Mesothelial cell of epicardium (in vitro differentiated cells): ENCODE measurements at places on chromosomes 1 and 21. TPM values are rescaled to one million over a fixed set of nuclear protein-coding genes. Genes with fewer than 3 reads are reported as not detected.

DNA sequence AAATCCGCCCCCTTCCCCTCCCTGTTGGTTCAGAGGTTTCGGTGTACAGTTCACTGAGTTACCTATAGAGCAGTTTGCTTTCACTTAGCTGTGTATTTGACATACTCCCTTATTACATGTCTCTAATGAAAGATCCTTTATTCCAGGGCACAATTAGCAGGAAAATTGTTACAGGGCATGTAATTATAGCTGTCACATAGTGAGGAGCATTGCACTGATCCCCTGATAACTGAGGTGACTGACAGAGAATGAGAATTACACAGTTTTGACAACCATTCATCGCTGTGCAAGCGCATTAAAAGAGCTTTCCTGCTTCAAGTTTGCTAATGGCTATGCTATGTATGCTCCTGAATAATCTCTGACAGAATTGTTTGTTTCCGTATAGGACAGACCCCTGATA, 26.9 kb downstream of the DAP3 start:
- peaks cover 30% of the 10 kb centered on the region for H3K36me3 ChIP-seq
- H3K4me1 ChIP-seq = no peaks in the 10 kb centered on the region
- no peak for DNase-seq
- H3K27ac ChIP-seq = no peak overlapping the region
- H3K4me3 ChIP-seq = no peak overlapping the region

PAQR6 gene
- 30.1 to 32.0 TPM (median 30.7 TPM) in 3 replicates for total RNA-seq

AGRN gene
- total RNA-seq = 502 to 532 TPM (median 514 TPM) in 3 replicates

GRCh38 chr1:16925635-16926490, 4.1 kb downstream of the CROCC start:
- peaks cover 2% of the 10 kb centered on the region for H3K36me3 ChIP-seq
- no peak for DNase-seq
- H3K27ac ChIP-seq = peak overlapping the region; percentile 16
- no peak overlapping the region for H3K4me3 ChIP-seq

DNA sequence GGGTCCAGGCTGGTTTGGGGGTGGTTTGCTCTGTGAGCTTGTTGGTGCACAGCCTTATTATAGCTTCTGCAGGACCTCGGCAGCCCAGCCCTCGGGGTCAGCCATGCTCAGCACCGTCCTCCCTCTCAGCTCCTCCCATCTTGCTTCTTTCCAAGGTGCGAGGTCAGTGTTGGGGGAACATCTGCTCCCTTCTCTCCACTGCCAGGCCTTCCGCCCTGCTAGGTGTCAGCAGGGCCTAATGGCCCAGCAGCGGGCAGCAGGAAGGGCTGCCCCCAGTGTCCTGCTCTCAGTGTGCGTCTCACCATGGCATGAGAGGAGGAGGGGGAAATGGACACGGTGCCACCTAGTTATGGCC, 36.5 kb upstream of the LRRC3 start:
- no peak overlapping the region for H3K27ac ChIP-seq
- H3K4me3 ChIP-seq = no peak overlapping the region
- peaks cover 3% of the 10 kb centered on the region for H3K4me1 ChIP-seq
- no peaks in the 10 kb centered on the region for H3K36me3 ChIP-seq
- peaks cover 11% of the 10 kb centered on the region for H3K27me3 ChIP-seq

RAP1A gene
- total RNA-seq = 28.3 to 29.2 TPM (median 28.5 TPM) in 3 replicates

PLEKHA6 gene
- 29.7 to 34.0 TPM (median 32.2 TPM) in 3 replicates for total RNA-seq

GRCh38 chr1:32051706-32052105, 21.0 kb upstream of the TMEM39B start:
- H3K36me3 ChIP-seq = peaks cover 49% of the 10 kb centered on the region
- peak overlapping the region; percentile 45 for H3K27ac ChIP-seq
- H3K4me3 ChIP-seq = no peak overlapping the region

KPRP gene
- total RNA-seq = not detected in 3 replicates

TMEM69 gene
- total RNA-seq = 28.7 to 31.1 TPM (median 30.8 TPM) in 3 replicates

POTED gene
- total RNA-seq = not detected in 3 replicates

DNA sequence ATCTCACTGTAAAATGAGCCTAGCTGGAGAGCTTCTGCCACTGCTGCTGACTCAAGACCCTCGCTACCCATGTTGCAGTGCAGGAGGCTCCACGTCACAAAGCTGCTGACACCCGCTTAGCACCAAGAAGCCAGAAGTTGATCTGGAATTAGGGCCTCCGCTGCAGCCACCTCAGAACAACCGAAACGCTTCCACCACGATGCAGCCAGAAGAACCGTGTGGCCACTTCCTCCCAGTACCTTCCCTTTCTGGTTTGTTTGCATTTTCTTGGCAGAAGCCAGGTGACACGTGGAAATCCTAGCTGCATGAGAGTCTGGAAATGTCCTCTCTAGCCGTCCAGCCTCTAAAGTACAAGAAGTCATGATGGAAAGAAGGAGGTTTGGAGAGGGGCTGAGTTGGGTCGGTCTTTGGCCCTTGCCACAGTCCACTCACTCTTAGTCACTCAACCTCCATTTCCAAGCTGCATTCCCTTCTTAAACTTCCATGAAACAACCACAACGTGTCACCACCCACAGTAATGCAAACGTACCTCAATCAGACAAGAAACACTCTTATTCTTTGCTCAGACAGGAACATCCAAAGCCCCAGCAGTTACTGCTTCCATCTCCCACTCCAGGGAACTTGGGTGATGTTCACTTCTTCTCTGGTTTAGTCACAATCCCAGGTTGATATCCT, 10.0 kb upstream of the CDA start:
- H3K4me3 ChIP-seq = no peak overlapping the region
- H3K27ac ChIP-seq = no peak overlapping the region
- H3K27me3 ChIP-seq = peaks cover 23% of the 10 kb centered on the region
- no peaks in the 10 kb centered on the region for H3K4me1 ChIP-seq

SV2A gene
- 19.1 to 20.3 TPM (median 19.6 TPM) in 3 replicates for total RNA-seq

GRCh38 chr1:31135973-31136600, 70.6 kb upstream of the PUM1 start:
- H3K27me3 ChIP-seq = no peaks in the 10 kb centered on the region
- DNase-seq = no peak
- H3K36me3 ChIP-seq = no peaks in the 10 kb centered on the region
- H3K27ac ChIP-seq = no peak overlapping the region
- no peaks in the 10 kb centered on the region for H3K4me1 ChIP-seq

DNA sequence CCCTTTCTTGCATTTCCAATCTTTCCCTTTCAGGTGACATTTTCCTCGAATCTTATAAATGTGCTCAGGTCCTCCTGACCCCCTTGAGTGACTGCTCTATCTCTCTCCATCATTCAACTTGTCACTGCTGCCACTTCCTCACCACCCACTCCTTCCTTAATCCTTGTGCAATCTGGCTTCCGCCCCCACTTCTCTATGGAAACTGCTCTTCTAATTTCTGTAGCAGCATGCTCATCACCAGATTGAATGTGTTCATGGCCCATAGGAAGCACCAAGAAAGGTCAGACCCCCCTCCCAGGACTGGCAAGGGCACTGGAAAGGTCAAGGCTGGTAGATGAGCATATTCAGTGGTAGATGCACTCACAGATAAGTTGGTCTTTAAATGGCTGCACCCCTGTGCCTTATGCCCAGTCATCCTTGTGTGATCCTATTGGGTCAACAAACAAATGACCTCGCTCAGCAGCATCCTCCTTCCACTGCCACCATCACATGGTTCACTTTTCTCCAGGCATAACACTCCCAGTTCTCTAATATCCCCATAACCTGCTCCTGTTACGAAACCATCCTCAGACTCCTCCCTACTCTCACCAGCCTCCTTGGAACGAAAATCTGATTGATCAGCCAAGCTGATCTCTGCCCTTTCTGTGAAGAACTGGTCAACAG, 288.5 kb upstream of the POU3F1 start:
- H3K36me3 ChIP-seq = no peaks in the 10 kb centered on the region
- peaks cover 52% of the 10 kb centered on the region for H3K27me3 ChIP-seq
- no peak overlapping the region for H3K27ac ChIP-seq
- peaks cover 8% of the 10 kb centered on the region for H3K4me1 ChIP-seq
- no peak overlapping the region for H3K4me3 ChIP-seq

DNA sequence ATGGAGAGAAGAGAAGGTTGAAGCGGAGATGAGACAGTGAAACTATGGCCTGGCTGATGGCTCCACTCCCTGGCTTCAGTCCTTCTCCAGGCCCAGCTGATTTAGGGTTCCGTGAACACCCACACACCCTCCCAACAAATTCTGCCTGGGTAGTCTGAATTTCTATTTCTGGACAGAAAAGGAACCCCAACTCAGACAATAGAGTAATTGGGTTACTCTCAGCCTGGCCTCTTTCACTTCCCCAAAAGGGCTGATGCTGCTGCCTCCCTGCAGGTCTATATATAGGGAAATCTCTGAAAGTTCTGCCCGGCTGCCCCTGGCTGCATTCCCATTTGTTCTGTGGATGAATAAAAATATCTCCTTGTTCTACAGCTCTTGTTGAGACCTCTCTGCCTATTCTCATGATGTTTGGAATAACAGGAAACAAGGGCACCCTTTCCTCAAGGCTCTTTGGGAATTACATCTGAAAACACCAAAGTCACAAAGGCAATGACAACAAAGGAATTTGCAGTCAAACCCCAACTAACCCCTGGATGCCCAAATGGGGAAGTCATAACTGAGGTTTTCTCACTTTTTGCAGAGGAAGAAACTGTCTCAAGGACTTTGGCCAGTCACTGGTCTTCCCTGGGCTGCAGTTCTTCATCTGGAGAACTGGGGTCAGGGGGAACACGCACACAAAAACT, 11.4 kb upstream of the ZSCAN20 start:
- peaks cover 11% of the 10 kb centered on the region for H3K4me1 ChIP-seq
- no peak for DNase-seq
- H3K4me3 ChIP-seq = no peak overlapping the region
- H3K27me3 ChIP-seq = no peaks in the 10 kb centered on the region
- H3K36me3 ChIP-seq = no peaks in the 10 kb centered on the region
- no peak overlapping the region for H3K27ac ChIP-seq

DNA sequence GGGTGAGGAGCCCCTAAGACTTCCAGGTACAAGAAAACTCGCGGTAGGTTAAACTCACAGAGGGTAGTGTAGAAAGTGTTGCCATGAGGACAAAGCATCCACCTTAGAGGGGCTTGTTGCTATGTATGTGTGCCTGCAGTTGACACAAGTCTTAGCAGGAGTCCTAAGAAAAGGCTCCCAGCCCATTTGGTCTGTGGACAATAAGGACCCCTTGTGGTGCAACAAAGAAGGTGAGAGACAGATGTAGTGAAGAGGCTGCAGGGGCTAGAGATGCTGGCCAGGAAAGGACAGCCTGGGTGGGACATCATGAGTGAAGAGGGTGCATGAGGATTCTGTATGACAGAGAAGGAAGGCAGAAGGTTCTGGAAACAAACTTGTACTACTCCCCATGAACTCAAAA, 36.3 kb upstream of the IL10 start:
- H3K36me3 ChIP-seq = no peaks in the 10 kb centered on the region
- no peak overlapping the region for H3K4me3 ChIP-seq
- no peaks in the 10 kb centered on the region for H3K4me1 ChIP-seq
- H3K27ac ChIP-seq = no peak overlapping the region
- peaks cover 44% of the 10 kb centered on the region for H3K27me3 ChIP-seq

DNA sequence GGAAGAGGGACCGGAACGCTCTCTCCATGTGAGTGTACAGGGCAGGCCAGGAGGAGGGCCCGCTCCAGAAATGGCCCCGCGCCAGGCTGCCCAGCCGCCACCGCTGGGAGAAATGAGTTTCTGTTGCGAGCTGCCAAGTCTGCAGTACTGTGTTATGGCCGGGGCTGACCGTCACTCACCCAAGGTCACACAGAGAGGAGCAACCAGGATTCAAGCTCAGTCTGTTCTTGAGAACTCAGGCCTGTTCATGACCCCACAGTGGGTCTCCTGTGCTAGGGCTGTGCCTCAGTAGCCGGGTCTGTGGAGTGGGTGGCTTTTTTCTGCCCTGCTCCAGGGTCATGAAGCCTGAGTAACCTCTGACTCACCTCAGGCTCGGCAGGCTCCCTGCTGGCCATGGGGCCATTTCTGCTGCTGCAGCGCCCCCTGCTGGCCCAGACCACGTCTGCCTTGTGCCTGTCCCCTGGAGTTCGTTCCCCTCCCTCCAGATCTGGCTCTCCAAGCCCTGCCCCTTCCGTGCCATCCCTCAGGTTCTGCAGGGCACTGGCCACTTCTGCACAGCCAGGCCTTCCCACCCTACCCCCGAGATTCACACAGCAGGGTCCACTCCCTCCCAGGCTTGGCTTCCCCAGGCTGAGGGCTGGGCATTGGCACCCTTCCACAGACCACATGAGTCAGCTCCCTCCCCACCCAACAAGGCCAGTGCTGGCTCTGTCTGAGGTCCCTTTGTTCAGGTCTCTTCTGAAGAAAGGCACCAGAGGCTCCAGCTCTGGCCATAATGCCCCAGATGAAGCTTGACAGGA, 51.8 kb downstream of the EDN2 start:
- peak; percentile 82 for DNase-seq
- H3K4me3 ChIP-seq = no peak overlapping the region
- H3K4me1 ChIP-seq = peaks cover 84% of the 10 kb centered on the region
- H3K27ac ChIP-seq = peak overlapping the region; percentile 91
- no peaks in the 10 kb centered on the region for H3K27me3 ChIP-seq

DNA sequence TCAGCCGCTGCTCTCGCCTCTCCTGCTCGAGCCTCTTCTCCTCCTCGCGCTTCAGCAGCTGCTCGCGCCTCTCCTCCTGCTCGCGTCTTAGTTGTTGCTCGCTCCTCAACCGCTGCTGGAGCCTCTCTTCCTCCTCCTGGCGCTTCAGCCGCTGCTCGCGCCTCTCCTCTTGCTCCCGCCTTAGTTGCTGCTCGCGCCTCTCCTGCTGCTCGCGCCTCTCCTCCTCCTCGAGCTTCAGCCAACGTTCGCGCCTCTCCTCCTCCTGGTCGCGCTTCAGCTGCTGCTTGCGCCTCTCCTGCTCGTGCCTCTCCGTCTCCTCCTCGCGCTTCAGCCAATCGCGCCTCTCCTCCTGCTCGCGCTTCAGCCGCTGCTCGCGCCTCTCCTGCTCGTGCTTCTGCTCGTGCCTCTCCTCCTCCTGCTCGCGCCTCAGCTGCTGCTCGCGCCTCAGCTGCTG, 3.7 kb downstream of the TCHH start:
- DNase-seq = no peak
- no peak overlapping the region for H3K27ac ChIP-seq
- no peaks in the 10 kb centered on the region for H3K4me1 ChIP-seq
- H3K4me3 ChIP-seq = no peak overlapping the region
- no peaks in the 10 kb centered on the region for H3K36me3 ChIP-seq

GRCh38 chr1:189429610-189430009, 1048.1 kb downstream of the BRINP3 start:
- H3K4me3 ChIP-seq = no peak overlapping the region
- no peak overlapping the region for H3K27ac ChIP-seq
- H3K4me1 ChIP-seq = no peaks in the 10 kb centered on the region
- peaks cover under 1% of the 10 kb centered on the region for H3K27me3 ChIP-seq
- no peak for DNase-seq

GRCh38 chr1:56836359-56836758, 17.2 kb upstream of the FYB2 start:
- peaks cover 8% of the 10 kb centered on the region for H3K4me1 ChIP-seq
- H3K4me3 ChIP-seq = no peak overlapping the region
- no peak overlapping the region for H3K27ac ChIP-seq
- no peaks in the 10 kb centered on the region for H3K36me3 ChIP-seq
- peaks cover 38% of the 10 kb centered on the region for H3K27me3 ChIP-seq
- DNase-seq = no peak

TSSK3 gene
- 6.6 to 8.1 TPM (median 7.8 TPM) in 3 replicates for total RNA-seq

PCAT6 gene
- total RNA-seq = 9.9 to 10.6 TPM (median 9.9 TPM) in 3 replicates

GRCh38 chr1:70084314-70084915, 121.0 kb downstream of the LRRC40 start:
- H3K27ac ChIP-seq = no peak overlapping the region
- H3K4me3 ChIP-seq = no peak overlapping the region
- no peaks in the 10 kb centered on the region for H3K36me3 ChIP-seq
- peaks cover 13% of the 10 kb centered on the region for H3K27me3 ChIP-seq
- no peak for DNase-seq

CLCA1 gene
- total RNA-seq = not detected in 3 replicates
